ENCODE measurements at places on chromosomes 3 and 15. TPM values are rescaled to one million over a fixed set of nuclear protein-coding genes. Genes with fewer than 3 reads are reported as not detected.

- peak; percentile 41 for DNase-seq
These were observed 230.3 kb upstream of the TLE3 start for GRCh38 chr15:70327856-70328678.

GRCh38 chr15:94042180-94042928, 189.0 kb upstream of the MCTP2 start:
- peak; percentile 56 for DNase-seq

DNA sequence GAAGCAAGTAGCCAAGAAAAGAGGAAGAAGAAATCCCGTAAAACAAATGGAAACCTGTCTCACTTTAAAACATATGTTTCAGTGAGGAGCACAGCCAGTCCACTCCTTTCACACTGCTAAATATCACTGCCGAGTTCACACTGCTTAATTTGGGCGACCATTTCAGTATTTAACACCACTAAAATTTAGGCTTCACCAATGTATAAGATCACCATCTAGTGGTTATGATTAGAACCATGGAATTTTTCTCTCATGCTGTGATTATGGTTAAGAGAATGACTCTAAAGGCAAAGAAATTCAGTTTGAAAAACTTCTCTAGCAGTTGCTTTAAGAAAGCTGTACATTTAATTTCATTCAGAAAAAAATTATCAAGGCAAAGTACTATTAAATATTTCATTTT, 16.6 kb downstream of the SLC4A7 start:
- DNase-seq, result peak; percentile 59

DNA sequence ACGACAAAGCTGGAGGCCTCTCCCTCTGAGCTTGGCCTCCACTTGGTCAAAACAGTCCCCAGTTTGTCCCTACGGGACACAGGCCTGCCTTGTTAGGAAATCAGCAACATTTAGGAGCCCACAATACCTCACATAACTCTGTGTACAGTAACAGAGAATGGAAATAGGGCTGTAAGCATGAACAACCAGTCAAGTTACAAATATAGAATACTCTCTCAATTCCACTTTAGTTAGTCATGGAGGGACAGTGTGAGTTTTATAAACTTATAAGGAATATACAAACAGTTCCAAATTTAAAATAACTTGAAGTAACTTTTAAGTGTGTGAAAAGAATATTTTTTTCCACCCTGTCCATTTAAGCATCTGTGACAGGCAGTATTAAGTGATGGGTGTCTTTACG, 129.4 kb downstream of the PGPEP1L start:
- no peak for DNase-seq

GRCh38 chr3:103218146-103218545, 783.3 kb downstream of the ZPLD1 start:
- no peak for DNase-seq

GRCh38 chr3:13074006-13074375, 762 bp upstream of the IQSEC1 start:
- DNase-seq, result no peak

- peak; percentile 91 for DNase-seq
These were observed 5.7 kb upstream of the FBLN2 start for GRCh38 chr3:13543253-13543652.

DNA sequence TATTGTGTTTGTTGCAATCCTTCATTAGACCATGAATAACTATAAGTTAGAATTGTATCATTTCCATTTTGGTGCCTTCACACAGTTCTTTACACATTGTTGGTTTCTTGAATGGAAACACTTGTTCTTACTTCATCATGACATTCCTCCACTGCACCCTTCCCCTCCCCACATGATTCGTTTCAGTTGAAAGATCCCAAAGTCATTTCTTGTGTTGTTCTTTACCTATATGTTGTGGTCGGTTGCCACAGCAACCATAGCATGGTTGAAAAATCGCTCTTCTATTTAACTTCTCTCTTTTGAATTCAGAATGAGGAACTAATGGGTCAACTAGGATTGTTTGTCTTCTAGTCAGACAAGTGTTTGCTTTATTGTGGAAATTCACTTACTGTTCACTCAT, 103.3 kb downstream of the IL1RAP start:
- no peak for DNase-seq

GRCh38 chr15:67813104-67813634, 12.1 kb upstream of the SKOR1 start:
- DNase-seq, result no peak

DNA sequence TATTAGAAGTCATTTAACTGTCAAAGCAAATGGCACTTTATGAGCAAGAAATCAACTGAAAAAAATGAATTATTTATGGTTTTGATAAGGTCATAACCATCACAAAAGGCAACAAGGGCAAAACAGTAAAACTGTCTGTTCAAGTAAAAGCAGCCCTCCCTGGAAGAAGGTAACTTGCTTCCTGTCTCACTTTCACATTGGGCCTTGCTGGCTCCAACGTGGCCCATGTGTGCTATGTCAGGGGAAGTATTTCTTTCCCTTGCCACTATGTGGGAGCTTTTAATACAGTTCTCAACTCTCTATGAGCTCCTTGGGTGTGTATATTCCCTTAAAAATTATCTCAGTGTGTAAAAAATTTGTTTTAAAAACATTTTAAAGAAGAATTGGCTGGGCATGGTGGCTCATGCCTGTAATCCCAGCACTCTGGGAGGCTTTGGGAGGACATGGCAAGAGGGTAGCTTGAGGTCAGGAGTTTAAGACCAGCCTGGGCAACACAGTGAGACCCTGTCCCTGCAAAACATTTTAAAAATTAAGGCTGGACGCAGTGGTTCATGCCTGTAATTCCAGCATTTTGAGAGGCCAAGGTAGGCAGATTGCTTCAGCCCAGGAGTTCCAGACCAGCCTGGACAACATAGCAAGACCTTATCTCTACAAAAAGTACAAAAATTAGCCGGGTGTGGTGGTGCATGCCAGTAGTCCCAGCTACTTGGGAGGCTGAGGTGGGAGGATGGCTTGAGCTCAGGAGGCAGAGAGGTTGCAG, 45.2 kb upstream of the TJP1 start:
- DNase-seq, result no peak

DNA sequence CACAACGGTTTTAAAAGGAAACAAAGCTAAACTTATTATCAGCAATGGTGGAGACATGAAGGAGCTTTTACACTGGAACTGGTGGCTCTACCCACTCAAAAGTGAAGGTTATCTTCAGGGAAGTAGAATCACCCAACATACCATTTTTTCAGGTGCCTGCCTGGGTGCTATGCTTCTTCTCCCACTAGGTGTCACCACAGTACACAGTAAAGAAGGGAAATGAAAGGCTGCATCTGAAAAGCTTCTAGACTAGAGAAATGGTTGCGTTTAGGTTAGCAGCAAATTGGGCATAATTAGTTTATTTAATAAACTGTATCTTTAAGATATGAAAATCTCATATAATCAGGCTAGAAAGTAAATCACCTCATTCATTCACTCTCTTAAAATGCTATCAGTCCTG, 47.0 kb upstream of the SELENOK start:
- peak; percentile 59 for DNase-seq

- no peak for DNase-seq
These were observed 34.6 kb upstream of the SCAANT1 start for GRCh38 chr3:63946753-63947152.

- DNase-seq, result no peak
These were observed 164.3 kb upstream of the SETMAR start for GRCh38 chr3:4138786-4139431.

GRCh38 chr3:55434789-55435188, 52.3 kb downstream of the WNT5A start:
- DNase-seq, result peak; percentile 49

DNA sequence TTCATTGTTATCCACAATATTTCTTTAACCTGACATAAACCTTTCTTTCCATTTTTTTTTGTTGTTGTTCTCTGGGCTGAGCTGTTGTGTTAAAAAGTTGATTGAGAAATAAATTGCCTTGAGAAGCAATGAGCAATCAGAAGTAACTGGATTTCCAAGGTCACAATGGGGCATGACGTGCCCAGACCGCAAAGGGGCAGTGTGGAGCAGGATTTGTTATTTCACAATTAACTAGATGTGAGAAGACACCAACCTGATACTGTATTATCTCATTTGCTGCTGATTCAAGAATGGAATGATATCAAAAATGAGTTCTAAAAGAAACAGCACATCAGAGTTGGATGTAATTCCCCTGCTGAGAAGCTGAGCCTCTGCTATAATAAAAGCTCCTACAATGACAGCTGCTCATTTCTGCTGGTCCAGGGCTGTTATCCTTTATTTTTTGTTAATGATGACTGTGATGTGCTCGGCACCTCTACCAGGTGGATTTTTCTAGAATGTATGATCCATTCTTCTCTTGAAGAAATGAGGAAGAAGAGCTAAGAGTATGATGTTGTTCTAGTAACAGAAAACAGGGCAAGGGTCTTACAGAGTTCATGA, 28.1 kb downstream of the CPNE4 start:
- peak; percentile 16 for DNase-seq

DNA sequence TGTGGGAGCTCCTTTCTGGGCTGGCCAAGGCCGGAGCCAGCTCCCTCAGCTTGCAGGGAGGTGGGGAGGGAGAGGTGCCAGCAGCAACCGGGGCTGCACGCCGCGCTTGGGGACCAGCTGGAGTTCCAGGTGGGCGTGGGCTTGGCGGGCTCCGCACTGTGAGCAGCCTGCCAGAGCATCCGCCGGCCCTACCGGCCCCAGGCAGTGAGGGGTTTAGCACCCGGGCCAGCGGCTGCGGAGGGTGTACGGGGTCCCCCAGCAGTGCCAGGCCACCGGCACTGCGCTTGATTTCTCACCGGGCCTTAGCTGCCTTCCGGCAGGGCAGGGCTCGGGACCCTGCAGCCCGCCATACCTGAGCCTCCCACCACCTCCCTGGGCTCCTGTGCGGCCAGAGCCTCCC, 651.0 kb upstream of the ARPP21 start:
- no peak for DNase-seq

DNA sequence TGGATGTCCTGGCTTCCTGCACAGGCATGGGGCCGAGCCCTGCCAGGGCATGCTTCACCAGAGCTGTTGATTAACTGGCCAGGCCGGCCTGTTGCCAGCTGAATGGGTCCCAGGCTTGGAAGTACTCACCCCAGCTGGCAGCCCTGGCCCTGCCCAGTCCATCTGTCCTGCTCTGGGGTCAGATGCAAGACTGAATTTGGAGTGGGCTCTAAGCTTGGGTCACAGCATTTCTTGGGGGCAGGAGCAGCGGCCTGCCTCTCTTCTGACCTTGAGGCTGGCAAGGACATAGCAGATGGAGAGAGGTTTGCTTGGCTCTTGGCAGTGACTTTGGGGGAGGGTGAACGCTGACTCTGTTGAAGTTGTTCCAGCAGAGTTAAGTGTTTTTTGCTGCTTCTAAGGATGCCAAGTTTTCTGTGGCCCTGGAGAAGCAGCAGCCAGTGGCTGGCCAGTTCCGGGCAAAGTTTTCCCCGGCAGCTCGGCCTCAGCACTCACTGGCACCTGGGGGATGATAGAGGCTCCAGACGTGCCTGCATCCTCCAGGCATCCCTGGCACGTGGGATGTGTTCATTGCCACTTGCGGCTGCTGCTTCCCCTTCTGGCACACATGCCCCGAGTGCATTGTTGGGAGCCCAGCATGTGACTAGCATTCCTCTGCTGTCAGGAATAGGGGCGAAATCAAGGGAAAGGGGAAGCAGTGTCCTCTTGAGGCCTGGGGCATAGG, 22.9 kb downstream of the PDIA5 start:
- no peak for DNase-seq

DNA sequence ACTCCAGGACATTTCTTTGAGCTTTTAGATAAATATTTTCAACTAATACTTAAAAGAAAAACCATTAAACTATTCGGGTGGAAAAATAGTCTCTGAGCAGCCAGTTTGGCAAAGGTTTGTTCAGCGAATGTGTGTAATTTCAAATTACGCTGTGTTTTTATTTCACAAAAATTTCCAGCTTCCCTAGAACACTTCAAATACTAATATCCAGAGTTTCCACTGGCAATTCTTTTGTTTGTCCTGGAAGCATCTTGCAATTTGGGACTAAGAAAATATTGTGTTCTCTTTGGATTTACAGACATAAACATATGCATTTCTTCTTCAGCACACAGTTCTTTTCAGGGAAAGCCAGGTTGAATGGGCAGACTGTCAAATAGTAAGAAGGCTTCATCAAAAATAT, 61.9 kb downstream of the MDFIC2 start:
- DNase-seq, result no peak

DNA sequence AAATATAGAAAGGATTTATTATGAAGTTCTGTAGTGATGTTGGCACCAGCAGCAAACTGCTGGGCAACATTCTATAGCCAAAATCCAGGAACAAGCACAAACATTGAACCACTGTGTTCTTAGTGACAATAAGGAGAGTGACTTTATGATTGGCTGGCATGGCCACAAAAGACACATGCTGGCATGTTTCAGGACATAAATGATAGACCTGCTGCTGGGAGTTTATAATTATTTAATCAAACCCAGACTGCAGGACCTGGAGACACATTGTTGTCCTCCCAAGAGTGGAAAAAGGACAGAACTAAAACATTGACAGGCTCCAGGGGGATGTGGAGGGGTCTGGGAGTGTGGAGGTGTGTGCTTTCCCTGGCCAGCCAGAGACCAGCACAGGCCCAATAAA, 255.3 kb upstream of the LRTM1 start:
- no peak for DNase-seq

DNA sequence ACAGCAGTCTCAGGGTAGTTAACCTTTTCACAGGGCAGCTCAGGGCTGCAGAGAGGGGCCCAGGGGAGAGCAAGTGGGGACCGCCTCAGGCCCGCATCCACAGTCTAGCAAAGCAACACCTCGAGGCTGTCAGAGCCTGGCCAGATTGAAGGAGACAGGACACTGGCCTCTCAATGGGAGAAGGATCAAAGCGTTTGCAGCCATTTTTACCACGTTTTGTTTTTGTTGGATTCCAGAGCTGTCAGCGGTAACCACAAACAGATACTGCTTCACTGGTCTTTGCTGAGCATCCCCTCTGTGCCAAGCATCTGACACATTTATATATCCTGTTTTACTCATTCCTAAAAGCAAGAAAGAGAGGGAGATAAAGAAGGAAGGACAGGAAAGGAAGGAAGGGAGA, 153.8 kb downstream of the SHQ1 start:
- peak; percentile 61 for DNase-seq

DNA sequence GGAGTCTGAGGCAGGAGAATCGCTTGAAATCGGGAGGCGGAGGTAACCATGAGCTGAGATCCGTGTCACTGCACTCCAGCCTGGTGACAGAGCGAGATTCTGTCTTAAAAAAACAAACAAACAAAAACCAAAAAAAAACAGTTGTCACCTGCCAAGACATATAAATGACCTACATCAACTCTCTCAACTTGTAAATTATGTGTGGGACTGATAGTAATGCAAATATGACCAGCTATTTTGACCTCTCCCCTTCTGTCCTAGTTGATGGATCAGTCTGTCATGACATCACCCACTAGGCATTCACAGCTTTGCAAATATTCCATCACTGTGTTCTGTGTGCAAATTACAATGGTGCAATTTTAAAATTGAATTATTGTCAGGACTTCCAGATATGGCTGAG, 175.4 kb downstream of the EBLN2 start:
- no peak for DNase-seq

CYP1A1 gene
- 0.17 TPM for total RNA-seq

SLC6A6 gene
- 34.2 TPM for total RNA-seq

STRC gene
- total RNA-seq, result not detected

CPNE9 gene
- not detected for total RNA-seq

TRH gene
- not detected for total RNA-seq

WNT5A gene
- 15.6 TPM for total RNA-seq

GPR62 gene
- total RNA-seq, result not detected

LSM3 gene
- 45.3 TPM for total RNA-seq

Measured in A172 (cell line).